Esophagus muscularis mucosa (tissue), 4 donors: ENCODE measurements at places on chromosomes 6 and 20. TPM values are rescaled to one million over a fixed set of nuclear protein-coding genes. Genes with fewer than 3 reads are reported as not detected.
A peak's percentile ranks its signal among the peaks of the same experiment; 100 is the strongest.

DNA sequence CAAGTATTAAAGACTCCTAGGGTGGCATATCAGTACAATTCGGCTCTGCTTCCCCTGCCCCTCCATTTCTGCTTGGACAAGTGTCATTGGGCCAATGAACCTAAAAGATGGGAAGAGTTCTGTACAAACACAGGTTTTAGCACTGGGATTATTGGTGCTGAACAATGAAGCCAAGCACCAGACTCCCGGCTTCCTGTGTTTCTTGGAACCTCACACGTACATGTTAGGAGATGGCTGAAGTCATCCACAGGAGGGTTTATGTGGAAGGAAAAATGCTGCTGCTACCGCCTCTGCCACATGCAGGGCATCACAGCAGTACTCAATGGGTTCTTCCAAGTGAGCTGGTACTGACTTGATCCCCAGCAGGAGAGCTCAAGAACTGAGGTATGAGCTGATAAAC, 49.7 kb downstream of the TNFRSF21 start:
- no peaks in the 10 kb centered on the region for H3K4me1 ChIP-seq
- no peaks in the 10 kb centered on the region for H3K27me3 ChIP-seq
- H3K4me3 ChIP-seq, result no peak overlapping the region
- no peak overlapping the region for H3K27ac ChIP-seq

- H3K27ac ChIP-seq, result no peak overlapping the region
- H3K36me3 ChIP-seq, result no peaks in the 10 kb centered on the region
- no peak for DNase-seq
- H3K27me3 ChIP-seq, result no peaks in the 10 kb centered on the region
- no peak overlapping the region for H3K4me3 ChIP-seq
These were observed 33.0 kb downstream of the SYNJ2 start for GRCh38 chr6:158014505-158015187.

DNA sequence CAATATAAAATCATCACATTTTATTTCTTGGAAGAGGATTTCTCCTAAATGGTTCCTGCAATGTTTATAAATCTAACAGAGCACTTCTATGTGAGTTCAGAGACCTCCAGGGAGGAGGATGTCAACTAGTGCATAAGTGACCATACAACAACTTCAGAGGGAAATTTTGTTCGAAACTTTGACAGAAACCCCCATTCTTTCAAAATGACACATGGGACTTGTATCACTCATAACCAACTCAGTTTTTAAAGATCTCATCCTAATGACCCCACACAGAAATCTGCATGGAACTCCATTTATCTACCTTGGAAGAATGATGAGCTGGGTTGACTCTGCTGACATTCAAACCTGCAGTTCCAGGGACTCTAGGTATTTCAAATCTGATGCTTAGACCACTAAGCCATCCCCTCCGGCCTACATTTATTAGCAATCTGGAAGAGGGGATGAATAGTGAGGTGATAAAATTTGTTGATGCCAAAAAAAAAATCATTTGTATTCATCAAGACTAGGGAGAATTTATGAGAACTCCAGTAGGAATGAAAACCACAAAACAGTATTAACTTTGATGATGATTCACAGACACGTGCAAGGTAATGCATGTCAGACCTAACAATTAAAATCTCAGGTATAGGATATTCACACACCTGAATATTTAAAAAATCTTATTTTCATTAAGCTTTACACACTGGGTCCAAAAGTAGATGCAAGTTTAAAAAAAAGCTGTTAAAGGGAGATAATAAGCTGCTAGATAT, 153.0 kb downstream of the REV3L start:
- H3K4me1 ChIP-seq, result no peaks in the 10 kb centered on the region
- no peak overlapping the region for H3K4me3 ChIP-seq
- peaks cover 30% of the 10 kb centered on the region for H3K36me3 ChIP-seq
- DNase-seq, result no peak
- H3K27me3 ChIP-seq, result no peaks in the 10 kb centered on the region

DNA sequence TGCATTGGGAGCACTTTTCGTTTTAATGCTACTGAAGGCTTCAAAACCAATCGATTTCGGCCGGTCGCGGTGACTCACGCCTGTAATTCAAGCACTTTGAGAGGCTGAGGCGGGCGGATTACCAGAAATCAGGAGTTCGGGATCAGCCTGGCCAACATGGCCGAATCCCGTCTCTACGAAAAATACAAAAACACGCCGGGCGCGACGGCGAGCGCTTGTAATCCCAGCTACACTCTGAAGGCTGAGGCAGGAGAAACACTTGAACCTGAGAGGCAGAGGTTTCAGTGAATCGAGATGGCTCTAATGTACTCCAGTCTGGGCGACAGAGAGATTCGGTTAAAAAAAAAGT, 58.4 kb downstream of the TRIM38 start:
- peaks cover 52% of the 10 kb centered on the region for H3K4me1 ChIP-seq
- H3K4me3 ChIP-seq, result peak overlapping the region; percentile 54
- H3K36me3 ChIP-seq, result no peaks in the 10 kb centered on the region
- DNase-seq, result no peak

DNA sequence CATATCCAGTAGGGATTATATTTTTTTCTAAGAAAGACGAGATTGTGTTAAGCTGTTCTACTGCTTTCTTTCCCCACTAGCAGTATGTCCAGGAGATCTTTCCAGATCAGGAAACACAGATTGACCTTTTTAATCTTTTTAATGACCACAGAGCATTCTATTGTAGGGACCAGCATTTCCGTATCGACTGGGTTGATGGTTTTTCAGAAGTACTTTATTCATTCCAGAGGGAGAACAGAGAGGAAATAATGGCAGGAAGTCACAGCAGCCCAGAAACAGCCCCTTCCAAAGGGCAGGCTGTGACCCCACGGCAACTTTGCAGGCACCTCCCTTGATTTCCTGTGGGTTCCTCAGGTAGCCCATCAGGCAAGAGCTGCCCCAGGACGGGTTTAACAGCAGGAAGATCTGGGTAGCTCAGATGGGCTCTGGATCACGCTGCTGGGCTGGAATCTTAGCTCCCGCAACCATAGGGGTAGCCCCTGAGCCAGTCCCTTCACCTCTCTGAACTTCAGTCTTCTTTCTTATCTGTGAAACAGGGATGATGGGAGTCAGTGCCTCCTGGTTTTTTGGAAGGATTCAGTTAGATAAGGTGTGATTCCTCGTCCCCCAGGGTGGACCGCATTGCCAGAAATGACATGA, 23.8 kb upstream of the CHMP4B start:
- no peaks in the 10 kb centered on the region for H3K27me3 ChIP-seq
- peaks cover 34% of the 10 kb centered on the region for H3K36me3 ChIP-seq
- H3K4me3 ChIP-seq, result no peak overlapping the region

DNA sequence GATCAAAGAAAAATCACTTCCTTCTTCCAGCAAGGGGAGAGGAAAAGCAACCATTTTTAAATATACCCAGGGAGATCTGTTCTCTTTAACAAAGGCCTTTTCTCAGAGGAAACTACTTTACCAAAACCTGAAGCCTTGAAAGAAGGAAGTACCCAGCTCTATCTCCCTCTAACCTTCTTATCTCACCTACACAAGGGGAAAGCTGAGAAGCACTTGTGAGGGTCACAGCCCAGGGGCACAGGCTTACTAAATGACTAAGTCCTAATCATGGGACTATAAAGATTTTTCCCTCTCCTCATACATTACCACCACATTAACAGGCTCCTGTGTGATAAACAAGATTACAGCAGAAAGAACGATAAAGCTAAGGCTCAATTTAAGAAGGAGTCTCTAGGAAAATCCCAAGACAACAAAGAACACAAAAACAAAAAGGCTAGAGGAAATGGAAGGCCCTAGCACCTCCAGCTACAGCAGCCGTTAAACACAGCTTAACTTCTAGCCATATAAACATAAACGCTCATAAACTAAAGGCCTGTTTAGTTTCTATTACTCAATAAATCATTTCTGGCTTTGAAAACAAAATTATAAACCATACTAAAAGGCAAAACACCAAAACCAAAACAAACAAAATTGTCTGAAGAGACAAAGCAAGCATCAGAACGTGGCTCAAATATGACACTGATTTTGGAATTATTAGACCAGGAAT, 284.9 kb upstream of the ECI2 start:
- H3K4me3 ChIP-seq, result no peak overlapping the region
- no peaks in the 10 kb centered on the region for H3K27me3 ChIP-seq
- H3K4me1 ChIP-seq, result no peaks in the 10 kb centered on the region
- H3K36me3 ChIP-seq, result no peaks in the 10 kb centered on the region

The MATN4 gene
- total RNA-seq, result not detected

The RSPO3 gene
- 36.1 TPM for total RNA-seq

The HLA-DOA gene
- 5.4 TPM for total RNA-seq

The OR2H2 gene
- total RNA-seq, result not detected

The DSP gene
- 9.4 TPM for total RNA-seq
